Panc1 (cell line): ENCODE measurements at places on chromosomes 5 and 9.
A peak's percentile ranks its signal among the peaks of the same experiment; 100 is the strongest.

- DNase-seq, result peak; percentile 46
These were observed 420.9 kb downstream of the SPOCK1 start for GRCh38 chr5:137078171-137078665.

GRCh38 chr5:27462936-27463335, 424.6 kb upstream of the CDH9 start:
- DNase-seq, result no peak

- DNase-seq, result no peak
These were observed at the start of gene LCN1 for GRCh38 chr9:135520916-135521607. Gene LCN1, plus strand, starts transcription at chr9:135521440. Its CDS starts 58 bp downstream, at chr9:135521498.

GRCh38 chr5:52784737-52785136, 3.0 kb upstream of the ITGA1 start:
- DNase-seq, result no peak

- DNase-seq, result no peak
These were observed at the start of gene SHISAL2B for GRCh38 chr5:64690417-64691151. Gene SHISAL2B, plus strand, starts transcription at chr5:64690503. Its CDS starts 121 bp downstream, at chr5:64690624.

- DNase-seq, result no peak
These were observed 4.2 kb downstream of the AK1 start for GRCh38 chr9:127873223-127873691.

GRCh38 chr9:133126697-133127339, 5.8 kb upstream of the RALGDS start:
- no peak for DNase-seq

DNA sequence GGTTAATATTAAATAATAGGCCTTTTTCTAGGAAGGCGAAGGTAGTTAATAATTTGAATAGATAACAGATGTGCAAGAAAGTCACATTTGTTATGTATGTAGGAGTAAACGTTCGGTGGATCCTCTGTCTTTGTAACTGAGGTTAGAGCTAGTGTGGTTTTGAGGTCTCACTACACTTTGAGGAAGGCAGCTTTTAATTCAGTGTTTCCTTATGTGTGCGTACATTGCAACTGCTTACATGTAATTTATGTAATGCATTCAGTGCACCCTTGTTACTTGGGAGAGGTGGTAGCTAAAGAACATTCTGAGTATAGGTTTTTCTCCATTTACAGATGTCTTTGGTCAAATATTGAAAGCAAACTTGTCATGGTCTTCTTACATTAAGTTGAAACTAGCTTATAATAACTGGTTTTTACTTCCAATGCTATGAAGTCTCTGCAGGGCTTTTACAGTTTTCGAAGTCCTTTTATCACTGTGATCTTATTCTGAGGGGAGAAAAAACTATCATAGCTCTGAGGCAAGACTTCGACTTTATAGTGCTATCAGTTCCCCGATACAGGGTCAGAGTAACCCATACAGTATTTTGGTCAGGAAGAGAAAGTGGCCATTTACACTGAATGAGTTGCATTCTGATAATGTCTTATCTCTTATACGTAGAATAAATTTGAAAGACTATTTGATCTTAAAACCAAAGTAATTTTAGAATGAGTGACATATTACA, 45.7 kb downstream of the TGFBR1 start:
- DNase-seq, result no peak

DNA sequence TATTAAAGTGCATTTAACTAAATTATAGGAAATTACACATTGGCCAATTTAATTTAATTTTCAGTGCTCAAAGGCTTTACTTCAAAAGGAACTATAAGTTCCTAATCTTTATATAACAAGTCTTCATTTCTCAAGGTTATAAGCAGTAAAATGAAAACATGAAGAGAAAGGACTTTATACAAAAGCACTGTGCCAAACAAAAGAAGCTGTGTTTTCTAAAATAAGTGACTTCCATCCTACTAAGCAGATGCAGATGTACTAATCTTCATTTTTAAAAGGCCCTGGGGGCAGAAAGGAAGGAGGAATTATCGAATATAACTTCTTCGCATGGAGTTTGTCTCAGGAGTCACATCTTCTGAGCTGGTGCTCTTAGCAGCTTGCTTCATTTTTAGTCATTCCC, 81.4 kb downstream of the SHC3 start:
- DNase-seq, result no peak

DNA sequence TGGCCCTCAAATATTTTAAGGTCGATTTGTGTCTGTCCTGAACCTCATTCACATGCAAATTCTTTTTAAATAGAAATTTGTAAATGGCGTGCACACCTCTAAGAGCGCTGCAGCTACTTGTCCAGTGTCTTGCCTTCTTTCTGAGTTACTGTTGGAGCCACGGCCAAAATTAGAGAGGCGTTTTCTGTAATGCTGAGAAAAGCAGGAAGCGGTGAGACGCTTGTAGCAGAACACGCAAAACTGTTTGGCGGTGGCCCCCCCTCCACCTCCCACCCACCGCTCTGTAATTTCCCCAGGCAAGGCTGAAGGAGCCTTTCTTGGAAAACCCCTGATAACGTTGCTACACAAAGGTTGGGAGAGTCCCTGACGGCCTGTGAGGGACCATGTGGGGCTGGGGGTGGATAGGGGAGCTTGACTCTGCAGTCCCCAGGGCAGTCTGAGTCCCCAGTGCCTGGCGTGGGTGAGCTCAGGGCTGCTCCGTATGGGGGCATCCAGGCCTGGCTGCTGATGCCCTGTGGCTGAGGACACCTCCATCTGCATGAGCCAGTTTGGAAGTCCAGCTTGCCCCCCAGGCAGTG, 96.5 kb downstream of the GADD45G start:
- no peak for DNase-seq

DNA sequence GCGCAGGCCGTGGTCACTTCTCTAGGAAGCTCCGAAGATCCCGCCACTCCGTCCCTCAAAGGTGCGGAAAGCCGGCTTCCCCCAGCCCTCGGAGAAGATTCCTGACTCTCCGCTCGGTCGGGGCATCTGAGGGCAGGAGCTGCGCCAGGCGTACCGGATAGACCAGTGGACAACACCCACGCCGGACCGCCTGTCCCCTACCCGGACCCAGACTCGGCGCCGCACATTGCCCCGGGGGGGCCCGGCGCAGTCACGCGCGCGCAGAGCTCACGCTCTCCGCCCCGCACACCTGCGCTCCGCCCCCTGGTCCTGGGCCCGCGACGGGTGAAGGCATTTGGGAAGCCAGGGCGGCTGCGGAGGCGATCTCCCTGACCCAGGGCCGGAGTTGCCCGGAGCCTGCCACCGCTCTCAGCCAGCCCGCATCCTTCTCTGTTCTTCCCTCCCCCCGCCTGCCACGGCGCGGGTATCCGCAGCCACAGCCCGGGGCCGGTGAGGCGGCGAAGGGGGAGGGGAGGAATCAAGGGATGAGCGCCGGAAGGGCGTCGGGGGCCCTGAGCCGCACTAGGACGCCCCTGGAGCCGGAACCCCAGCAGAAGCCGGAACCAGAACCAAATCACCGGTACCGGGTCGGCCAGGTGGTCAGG, 448 bp downstream of the RELL2 start:
- DNase-seq, result no peak

DNA sequence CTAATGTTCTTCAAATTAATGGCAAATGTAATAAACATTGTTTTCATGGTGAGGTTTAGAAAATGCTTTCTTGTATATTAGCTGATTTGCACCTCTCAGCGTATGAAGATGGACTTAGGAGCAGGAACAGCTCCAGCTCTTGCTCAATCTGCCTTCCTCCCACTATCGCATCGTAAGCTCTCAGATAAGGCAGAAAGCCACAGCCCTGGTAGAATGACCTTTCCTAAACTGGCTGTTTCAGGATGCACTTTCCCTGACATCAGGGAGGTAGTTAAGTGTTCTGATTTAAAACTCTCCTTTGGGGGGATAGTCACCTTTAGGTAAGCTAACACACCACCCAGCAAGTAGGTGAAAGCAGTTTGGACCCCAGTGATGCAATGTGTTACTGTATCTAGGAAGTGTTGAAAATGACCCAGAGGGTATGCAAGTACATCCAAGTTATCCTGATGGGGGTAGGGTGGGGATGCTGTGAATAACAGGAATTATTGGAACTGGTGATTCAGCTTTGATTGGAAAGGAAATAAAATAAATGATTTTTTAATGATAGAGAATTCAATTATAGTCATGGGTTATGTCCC, 72.3 kb downstream of the LMNB1 start:
- no peak for DNase-seq

- no peak for DNase-seq
These were observed 66.8 kb upstream of the CXCL14 start for GRCh38 chr5:135645336-135646180.

GRCh38 chr9:137969008-137969407, 91.4 kb downstream of the CACNA1B start:
- no peak for DNase-seq

DNA sequence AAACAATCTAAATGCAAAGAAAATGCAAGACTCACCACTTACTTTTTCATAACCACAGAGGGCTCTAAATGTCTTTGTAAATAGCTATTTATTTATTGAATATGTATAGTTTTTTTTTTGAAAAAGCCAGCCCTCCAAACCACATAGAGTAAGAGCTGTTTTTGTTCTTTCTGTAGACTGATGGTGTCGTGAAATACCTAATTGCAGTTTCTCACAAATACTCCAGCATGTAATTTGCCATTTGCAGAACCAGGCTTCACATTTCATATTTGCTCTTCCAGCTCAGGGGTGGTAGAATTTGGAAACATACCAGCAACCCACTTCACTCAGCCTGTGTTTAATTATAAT, 159.8 kb downstream of the TMC1 start:
- no peak for DNase-seq

DNA sequence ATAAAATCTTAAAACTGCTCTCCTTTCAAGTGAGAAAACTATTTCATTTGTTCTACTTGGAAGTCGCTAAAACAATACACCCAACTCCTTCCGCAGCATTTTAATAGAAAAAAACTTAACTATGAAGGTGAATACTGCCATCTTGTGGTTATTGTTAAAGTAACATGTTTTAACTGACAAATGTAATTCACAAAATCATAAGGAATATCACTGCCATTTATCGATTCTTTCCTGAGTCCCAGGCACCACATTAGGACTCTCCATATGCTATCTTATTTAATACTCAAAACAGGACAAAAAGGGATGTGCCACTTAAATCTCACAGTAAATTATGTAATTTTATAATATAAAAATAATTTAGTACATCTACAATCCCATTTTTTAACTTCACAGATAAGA, 130.5 kb upstream of the ITGA1 start:
- peak; percentile 17 for DNase-seq

DNA sequence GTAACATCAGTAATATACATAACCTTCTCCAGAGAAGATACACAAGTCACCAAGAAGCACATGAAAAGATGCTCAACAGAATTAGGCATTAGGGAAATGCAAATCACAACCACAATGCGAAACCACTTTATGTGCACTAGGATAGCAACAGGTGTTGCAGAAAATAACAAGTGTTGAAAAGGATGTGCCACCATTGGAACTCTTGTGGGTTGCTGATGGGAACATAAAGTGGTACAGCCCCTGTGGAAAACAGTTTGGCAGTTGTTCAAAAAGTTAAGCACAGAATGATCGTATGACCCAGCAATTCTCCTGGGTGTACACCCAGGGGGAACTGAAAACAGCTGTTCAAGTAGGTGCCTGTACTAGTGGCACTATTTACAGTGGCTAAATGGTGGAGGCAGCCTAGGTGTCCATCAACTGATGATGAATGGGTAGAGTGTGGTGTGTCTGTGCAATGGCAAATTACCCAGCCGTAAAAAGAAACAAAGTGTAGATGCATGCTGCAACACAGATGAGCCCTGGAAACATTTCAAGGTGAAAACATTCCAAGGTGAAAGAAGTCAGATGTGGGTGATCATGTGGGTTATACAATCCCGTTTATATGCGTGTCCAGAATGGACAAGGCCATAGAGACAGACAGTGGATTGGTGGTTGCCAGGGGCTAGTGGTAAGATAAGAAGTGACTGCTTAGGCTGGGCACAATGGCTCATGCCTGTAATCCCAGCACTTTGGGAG, 27.2 kb downstream of the CCDC69 start:
- no peak for DNase-seq
